ENCODE measurements at places on chromosomes 3 and 15.
A peak's percentile ranks its signal among the peaks of the same experiment; 100 is the strongest.

DNA sequence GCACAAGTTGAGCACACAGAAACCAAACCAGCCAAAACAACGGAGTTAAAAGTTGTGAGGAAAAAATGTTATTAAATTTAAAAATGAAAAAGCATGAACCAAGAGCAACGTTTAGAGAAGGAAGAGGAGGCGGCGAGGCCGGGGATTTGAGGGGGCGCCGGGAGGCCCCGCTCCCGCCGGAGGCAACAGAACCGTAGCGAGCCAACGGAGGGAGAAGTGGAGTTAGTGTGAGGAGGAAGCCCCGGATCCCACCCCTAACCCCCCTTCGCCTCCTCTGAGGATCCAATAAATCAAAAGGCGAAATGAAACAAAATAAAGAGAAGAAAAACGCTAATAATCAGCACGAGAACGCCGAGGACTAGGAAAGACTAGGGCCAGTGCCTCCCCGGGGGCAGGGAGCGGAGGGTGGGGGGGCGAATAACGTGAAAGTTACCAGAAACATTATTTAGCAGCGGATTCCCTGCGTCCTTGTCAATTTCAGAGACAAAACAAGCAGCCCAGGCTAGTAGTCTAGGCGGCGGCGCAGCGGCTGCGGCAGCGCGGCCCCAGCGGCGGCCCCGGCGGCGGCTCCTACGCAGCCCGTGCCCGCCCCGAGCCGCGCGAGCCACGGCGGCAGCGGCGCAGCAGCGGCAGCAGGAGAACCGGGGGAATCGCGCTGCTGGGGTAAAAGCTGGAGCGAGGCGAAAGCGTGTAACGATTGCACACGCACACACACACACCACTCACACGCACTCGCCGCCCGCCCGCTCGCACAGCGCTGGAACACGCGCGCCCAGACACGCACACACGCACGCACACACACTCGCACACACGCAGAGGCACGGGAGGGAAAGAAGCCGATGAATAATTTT lies 1.7 kb downstream of the MEIS2 start:
- DNase-seq = no peak

DNA sequence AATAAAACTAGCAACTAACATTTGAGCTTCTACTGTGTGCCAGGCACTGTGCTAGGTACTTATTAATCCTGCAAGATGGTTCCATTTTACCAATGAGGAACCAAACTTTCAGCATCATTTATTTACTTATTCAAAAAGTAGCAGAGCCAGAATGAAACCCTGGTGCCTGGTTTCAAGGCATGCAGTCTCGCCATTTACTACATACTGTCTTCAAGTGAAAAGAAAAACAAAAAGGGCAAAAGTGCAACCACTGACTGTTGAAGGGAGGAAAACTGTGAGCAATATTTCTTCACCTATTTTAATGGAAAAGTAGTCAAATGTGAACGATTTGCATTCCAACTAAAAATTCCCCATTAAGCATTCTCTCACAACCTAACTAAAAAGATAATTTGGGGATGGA lies 8.7 kb downstream of the DCUN1D1 start:
- no peak for DNase-seq

GRCh38 chr3:172513488-172513887 lies 9.7 kb downstream of the TNFSF10 start:
- DNase-seq = no peak

- DNase-seq = peak; percentile 46
These were observed 74.1 kb upstream of the MITF start for GRCh38 chr3:69665026-69665737.

- DNase-seq = no peak
These were observed 62.6 kb downstream of the AKAP13 start for GRCh38 chr15:85443046-85443445.

DNA sequence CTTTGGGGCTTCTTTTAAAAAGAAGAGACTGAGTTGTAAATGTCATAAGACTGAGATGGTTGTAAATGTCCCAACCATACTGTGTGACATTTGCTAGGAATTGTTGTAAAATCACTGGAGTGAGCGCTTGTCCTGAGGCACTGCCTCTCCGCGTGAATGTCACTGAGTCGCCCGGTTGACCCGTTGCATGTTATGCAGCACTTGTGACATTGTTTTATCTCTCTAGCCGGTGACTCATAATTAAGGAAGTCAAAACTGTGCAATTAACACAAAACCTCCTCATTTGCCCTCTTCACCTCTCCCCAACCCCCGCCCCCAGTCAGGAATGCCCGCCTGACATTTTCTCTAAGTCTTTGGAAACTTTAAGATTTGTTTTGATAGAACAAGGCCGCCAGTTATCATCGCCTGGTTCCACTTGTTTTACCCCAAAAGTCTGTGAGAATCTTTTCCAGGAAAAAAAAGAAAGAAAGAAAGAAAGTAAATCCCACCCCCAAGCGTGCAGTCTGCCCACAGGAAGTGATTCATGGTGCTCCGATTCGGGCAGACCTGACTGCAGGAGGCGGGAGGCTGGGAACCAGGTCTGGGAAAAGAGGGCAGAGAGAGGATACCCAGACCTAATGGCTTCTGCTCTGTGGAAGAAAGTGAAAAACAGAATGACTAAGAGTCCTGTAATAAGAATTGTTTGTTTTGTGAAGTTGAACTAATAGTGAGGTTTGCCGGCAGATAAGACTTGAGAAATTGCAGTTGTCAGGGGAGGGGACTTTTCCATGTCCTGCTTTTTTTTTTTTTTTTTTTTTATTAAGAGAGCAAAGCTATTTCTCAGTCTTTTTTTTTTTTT lies 84.8 kb downstream of the SMAD3 start:
- DNase-seq = no peak

DNA sequence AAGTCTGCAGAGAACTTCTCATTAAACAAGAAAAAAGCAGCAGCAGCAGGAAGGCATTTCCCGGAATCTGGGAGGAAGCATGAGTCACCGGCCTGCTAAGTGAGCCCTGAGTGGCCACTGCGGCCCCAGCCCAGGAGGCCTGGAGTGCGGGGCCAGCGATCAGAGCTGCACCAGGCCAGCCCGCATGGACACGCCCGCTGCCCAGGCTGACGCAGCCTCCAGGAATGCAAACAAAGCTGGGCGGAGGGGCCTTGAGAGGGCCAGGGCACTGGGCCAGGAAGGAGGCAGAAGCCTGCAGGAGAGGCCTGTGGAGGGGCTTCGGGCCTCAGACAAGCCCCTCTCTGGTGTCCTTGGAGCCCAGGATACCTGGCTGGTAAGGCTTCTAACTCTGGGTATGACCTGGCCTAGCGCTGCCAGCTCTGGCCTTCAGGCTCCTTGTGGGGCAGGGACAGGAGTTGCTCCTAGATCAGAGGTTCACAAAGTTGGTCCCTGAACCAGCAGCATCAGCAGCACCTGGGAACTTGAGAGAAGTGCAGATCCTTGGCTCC lies 101.2 kb downstream of the SMAD6 start:
- no peak for DNase-seq

- no peak for DNase-seq
These were observed 49.9 kb upstream of the IGSF11 start for GRCh38 chr3:119084371-119085069.

DNA sequence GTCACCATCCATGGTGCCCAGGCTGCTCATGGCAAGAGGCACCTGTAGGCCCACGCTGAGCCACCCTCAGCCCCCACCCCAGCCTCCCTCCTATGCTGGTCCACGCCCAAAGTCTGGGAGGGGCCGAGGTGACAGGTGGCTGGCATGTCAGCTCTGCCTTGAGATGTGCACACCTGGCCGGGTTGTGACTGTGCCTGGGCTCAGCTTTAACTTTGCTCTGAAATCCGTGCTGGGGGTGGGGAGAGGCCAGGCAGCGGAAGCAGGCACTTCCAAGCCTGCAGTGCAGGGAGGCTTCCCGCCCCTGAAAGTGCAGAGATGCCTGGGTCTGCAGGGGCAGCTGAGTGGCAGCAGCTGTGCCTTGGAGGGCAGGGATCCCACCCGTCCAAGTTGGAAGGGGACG lies 1124.8 kb downstream of the SI start:
- no peak for DNase-seq

GRCh38 chr3:170689893-170690660 lies 104.2 kb upstream of the SLC7A14 start:
- peak; percentile 15 for DNase-seq

- DNase-seq = no peak
These were observed 3.2 kb upstream of the UACA start for GRCh38 chr15:70766597-70766996.
